ENCODE measurements at places on chromosomes 1 and 21.

DNA sequence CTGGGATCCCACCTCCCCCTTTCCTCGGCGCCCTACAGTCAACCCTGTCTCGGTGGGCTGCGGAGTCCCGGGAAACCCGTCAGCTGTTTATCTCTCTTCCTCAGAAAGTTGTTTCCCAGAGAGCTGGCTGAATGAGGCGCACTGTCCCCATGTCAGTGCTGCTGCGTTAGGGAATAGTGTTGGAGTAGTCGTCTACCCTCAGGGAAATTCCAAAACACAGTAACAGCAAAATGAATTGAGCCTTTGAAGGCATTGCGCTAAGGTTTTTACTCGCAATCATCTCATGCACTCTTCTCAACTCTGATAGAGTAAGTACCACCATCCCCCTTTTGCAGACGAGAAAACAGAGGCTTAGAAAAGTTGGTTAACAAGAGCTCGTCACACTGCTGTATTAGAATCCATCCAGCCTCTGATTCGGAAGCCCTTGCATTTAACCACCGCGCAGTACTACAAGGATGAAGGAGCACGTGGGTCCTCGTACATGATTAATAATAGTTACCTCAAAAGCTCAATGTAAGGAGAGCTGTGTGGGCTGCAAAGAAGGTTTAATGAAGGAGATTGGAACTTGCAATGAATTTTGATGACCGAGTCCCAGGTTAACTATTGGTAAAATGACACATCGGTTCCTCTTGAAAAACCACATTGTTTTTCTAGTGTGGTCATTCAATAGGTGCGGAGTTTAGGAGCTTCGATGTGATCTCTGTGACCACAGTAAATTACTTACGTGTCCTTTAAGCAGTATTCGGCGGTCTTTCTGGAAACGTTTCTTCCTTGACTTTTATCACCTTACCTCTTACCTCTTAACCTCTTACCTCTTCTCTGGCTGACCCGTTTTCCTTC lies 788 bp upstream of the EDEM3 start:
- DNase-seq, result no peak

DNA sequence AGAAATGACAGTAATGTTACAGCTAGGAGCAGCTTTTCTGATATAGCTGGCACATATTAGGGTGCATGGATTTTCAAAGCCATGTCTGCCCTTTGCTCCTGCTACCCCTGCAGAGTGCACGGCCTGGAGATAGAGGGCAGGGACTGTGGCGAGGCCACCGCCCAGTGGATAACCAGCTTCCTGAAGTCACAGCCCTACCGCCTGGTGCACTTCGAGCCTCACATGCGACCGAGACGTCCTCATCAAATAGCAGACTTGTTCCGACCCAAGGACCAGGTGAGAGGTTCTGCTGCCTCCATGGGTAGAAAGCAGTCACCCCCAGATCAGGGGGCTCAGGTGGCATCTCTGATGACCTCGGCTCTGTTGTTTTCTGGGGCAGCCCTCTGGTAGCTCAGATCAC lies 9.8 kb downstream of the MTARC1 start:
- no peak for DNase-seq

GRCh38 chr1:2856676-2857375 lies 55.3 kb upstream of the TTC34 start:
- DNase-seq, result no peak

DNA sequence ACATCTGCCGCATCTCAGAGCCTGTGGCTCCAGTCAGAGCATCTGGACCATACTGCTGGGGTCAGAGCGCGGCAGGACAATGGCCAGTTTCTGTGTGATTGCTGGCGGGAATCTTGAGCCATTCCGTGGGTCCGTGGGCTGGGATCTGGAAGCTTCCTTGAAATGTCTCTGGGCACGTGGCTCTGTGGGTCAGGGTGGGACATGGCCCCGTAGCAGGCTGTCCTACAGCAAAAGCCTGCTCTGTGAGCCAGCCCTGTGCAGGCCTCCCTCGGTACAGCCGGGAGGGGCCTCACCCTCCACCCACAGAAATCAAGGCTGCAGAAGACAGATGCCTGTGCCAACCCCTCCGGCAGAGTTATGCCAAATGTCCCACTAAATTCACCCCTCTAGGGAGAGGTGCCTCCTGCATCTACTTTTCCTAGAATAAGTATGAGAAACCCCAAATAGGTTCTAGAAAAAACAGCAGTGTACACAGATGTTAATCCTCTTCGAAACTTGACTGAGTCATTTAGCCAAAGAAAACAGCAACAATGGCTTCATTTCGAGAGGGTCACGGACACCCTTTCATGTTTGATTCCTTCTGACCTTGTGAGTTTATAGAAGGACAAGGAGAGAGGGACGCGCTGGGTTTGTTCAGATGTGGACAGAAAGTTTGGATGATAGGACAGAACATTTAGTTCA lies 27.8 kb downstream of the COL18A1 start:
- DNase-seq, result no peak

GRCh38 chr1:202144402-202145067 lies at the start of gene ARL8A:
Gene ARL8A, minus strand, starts transcription at chr1:202144737. Its CDS starts 165 bp downstream, at chr1:202144572.
- DNase-seq, result no peak
